ENCODE measurements at places on chromosomes 5 and 9.

DNA sequence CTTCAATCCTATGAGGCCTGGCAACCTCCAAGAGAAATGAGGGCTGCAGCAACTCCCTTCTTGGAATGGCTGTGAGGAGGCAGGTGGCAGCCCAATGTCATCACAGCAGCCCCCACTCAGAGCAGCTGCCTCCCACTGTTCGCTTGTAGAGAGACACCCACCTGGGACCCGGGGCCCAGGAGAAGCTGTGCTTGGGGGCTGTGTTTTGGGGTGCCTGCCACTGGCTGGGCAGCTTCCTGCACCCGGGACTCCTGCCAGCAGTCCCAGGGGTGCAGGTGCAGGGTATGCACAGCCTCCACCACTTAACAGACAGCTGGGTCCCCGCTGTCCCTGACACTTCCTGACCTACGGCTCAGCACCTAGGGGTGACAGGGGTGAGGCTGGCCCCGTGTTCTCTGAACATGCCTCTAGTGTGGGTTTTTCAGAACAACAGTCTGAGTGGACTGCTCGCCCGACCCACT is 26.2 kb downstream of the NIPAL4 start:
- DNase-seq, result no peak

- no peak for DNase-seq
Observed at GRCh38 chr5:58452566-58453258, 7.2 kb downstream of the PLK2 start.

DNA sequence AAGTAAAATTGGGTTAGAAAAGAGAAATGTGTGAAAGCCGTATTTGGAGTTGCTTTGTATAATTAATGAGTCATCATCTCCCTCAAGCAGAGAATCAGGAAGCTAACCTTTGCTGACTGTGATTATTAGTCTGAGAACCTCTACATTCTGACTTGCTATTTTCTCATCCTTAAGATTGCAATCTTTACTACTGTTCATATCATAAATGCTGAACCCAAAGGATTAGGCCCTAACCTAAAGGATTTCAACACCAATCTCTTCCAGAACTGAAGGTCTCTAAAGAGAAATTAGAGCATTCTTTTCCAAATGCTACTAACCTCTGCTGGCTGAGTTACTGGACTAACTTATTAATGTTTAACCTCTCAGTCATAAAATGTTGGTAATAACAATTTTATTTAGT is 538.1 kb upstream of the MEF2C start:
- peak; percentile 48 for DNase-seq

DNA sequence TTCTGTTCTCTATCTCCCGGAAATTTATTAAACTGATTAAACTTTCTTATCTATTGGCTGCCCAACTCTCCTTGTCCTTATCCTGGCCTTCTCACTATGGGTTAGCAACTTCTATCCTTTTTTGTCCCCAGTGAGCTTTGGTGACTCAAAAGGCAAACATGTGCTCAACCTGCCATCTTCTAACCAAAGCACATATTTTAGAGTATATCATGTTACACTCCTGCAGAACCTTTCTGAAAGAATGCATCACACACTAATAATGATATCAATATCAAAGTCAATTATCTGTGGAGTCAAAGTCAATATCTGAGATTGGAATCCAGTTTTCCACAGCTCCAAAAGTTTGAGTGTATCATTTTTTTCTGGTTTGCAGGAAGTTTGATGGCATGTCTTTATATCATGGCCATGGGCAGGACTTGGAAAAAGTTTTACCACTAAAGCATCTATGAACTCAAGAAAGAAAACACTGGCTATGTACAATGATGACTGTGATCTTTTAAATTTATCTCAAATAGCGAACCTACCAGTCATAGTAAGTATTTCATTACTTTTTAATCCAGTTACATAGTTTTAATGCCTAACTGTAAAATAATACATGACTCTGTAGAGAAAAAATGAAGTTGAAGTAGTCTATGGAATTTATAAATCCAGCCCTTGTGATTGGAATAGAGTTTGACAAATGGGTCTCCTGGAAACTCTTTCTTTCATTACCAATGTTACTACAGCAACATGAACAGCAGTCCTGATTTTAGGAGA is 166.8 kb downstream of the DROSHA start:
- DNase-seq, result no peak

- peak; percentile 70 for DNase-seq
Observed at GRCh38 chr5:124630767-124631704, 115.4 kb downstream of the ZNF608 start.

GRCh38 chr9:109190151-109190550 is 23.1 kb upstream of the FRRS1L start:
- no peak for DNase-seq

- DNase-seq, result peak; percentile 94
Observed at GRCh38 chr9:124652615-124653393, 118.3 kb downstream of the NR6A1 start.

DNA sequence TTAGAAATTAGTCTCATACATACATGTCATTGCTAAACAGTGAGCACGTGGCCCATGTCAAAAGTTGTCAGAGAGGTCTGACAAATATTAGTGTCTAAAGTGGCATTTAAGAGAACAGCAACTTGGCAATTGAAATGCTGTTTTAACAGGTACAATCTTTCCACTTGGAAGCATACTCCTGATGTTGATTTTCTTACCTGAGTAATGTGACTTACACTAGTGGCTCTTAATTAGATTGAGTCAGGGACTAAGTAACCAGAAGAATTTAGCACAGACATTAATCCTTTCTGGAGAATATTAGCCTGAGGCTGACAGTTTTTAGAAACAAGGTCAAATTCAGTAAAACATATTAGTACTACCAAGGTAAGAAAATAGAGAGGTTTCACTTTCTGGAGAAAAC is 357.0 kb upstream of the ZNF608 start:
- no peak for DNase-seq

- DNase-seq, result no peak
Observed at GRCh38 chr9:84436386-84437109, 96.0 kb upstream of the SLC28A3 start.

GRCh38 chr5:110219769-110220168 is 506.7 kb downstream of the TMEM232 start:
- DNase-seq, result no peak

GRCh38 chr9:130217838-130218237 is 45.6 kb downstream of the NCS1 start:
- no peak for DNase-seq

- peak; percentile 20 for DNase-seq
Observed at GRCh38 chr5:153749960-153750359, 259.5 kb downstream of the GRIA1 start.

DNA sequence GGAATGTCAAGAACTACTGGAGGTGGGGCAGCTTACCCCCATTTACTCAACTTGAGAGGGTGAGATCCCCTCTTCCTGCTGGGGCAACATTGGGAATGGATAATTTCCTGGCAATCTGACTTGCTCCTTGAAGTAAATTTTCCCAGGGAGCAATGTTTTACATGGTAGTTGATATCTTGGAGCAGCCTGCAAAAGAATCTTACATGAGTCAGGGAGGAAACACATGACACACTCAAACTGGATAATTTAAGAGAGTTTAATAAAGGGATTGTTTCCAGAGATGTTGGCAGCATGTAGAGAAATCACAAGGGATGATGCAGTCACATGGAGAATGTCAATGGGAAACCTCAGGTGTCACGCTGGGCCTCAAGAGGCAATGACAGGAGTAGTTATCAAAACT is 212.5 kb downstream of the GAS1 start:
- DNase-seq, result no peak

GRCh38 chr5:133731951-133732350 is 119.6 kb upstream of the FSTL4 start:
- DNase-seq, result no peak

- DNase-seq, result peak; percentile 8
Observed at GRCh38 chr5:173670130-173670651, 53.7 kb upstream of the BOD1 start.

- DNase-seq, result no peak
Observed at GRCh38 chr5:130555429-130555828, 609.6 kb downstream of the HINT1 start.

GRCh38 chr5:173857234-173857633 is 30.9 kb upstream of the CPEB4 start:
- no peak for DNase-seq

- DNase-seq, result peak; percentile 81
Observed at GRCh38 chr9:121888438-121888775, 204.7 kb downstream of the TTLL11 start.

DNA sequence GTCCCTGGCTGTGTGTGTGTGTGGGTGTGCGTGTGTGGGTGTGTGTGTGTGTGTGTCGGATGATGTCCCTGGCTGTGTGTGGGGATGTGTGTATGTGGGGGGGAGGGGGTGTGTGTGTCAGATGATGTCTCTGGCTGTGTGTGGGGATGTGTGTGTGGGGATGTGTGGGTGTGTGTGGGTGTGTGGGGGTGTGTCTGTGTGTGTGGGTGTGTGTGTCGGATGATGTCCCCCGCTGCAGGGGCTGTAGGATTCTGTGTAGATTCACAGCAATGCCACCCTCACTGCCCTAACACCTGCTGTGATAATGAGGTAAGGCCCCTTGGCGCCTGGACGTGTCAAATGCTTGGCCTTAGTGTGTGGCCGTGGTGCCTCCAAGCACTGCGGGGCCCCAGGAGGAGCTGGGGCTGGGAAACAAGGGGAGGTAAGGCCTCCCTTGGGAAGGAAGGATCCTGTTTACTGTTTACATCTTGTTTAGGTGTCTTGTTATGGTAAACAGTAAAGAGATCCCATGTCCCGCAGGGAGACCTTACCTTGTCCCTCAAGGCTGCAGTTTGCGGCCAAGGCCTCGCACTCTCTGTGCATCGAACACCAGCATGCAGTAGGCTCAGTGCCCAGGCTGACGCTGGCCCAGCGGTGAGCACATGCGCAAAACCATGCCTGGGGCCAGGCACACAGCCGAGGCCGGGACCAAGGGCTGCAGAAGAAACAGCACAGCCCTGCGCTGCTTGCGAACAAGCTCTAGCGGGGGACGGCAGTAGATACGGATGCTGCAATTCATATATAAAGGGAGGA is 24.1 kb downstream of the AHRR start:
- DNase-seq, result no peak

DNA sequence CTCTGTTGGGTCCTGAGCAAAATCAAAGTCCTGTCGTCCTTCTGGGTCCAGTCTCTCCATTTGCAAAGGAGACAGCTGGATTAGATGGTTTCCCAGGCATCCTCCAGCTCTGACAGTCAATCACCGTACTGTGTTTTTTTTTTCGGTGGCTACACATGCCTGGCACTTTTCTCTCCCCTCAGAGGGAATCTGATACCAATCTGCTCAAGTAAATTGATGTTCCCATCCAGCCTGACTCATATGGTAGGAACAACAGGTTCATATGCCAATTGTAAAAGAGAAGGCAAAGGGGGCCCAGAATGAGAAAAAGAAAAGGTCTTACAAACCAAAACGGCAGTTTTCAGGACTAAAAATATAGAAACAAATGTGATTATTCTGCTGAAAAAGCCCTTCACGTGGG is 1.2 kb downstream of the FBXO10 start:
- peak; percentile 45 for DNase-seq

DNA sequence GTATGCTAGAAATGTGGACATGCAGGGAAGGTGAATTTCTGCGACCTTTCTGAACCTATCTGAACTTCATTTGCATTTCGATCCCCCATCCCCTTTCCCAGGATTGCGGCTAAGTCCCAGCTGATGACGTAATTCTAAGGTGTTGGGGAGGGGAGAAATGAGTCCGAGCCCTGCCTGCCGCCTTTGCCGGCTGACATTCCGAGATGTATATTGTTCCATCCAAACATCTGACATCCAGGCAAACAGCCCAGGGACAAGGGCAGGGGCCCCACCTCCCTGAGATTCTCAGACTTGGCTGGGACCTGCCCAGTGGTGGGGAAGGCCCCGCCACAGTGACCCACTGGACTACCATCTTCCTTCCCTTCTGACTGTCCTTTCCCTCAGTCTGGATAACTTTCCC is 494.6 kb downstream of the ENC1 start:
- DNase-seq, result no peak

DNA sequence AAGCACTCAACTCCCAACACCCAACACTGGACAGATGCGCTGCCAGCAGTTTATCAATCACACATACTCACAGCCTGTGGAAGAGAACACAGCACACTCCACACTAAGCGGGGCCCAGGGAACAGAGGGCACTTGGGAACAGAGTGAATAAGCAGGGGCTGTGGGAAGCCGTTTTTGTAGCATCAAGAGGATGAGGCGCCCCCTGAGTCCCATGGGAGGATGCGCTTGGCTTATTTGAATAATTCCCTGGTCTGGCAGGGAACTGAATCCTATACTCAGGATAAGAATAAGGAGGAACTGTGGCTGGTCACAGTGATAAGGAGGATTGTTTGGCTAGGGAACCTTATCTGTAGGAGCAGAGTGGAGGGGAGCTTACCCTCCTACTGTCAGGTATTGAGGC is 96.1 kb upstream of the DNAH5 start:
- DNase-seq, result no peak

- DNase-seq, result peak; percentile 73
Observed at GRCh38 chr5:142486581-142486980, 161.8 kb upstream of the SPRY4 start.

GRCh38 chr9:91805031-91805430 is 145.0 kb downstream of the ROR2 start:
- DNase-seq, result no peak

- DNase-seq, result no peak
Observed at GRCh38 chr9:135108831-135109510, 21.5 kb downstream of the OLFM1 start.

DNA sequence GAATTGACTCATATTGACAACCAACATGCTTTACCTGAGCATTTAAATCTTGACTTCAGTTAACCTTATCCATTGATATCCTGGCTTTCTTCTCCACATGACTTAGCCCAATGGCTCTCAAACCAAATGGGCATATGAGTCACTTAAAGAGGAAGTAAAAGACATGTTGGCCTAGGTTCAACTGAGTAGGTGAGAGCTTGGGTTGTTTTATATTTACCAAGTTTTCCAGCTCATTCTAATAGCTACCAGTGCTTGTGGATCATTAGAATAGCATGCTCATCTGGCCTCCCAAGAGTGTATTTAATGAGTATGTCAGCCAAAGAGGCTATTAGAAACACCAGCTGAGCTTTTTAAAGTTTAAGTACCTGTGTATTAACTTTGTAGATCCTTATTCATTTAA is 1049.0 kb downstream of the PTPRD start:
- no peak for DNase-seq

DNA sequence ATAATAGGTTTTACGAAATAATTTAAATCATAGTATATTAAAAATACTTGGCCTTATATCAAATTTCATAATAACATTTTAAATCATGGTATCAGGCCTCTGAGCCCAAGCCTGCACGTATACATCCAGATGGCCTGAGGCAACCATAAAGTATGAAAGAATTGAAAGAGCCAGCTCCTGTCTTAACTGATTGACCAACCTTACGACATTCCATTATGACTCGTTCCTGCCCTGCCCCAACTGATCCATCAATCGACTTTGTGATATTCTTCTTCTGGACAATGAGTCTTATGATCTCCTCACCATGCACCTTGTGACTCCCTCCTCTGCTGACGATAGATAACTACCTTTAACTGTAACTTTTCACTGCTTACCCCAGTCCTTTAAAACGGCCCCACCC is 545.0 kb downstream of the MTRR start:
- DNase-seq, result no peak

DNA sequence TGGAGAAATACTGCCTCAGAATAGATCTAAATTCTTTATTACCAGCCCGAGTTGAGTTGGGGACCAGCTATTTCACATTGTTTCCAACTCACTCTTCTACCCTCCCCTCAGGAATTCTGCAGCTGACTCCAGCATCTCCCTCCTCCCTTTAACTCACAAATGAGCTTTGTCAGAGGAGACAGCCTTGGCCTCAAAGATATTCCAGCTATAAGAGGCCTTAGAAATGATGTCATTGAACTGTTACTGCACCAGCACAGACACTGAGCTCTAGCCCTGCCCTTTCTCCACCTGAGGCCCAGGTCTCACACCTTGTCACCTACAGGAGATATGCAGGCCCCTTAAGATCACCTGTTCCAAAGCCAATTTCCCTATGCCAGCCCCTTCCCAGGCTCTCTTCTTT is 78.4 kb upstream of the ATP10B start:
- no peak for DNase-seq

All from mesenchymal stem cell (in vitro differentiated cells and primary cell).